ENCODE measurements at places on chromosomes 5 and 9.

GRCh38 chr5:178236679-178237078 is 4.1 kb upstream of the PHYKPL start:
- no peak for DNase-seq

- DNase-seq: no peak
Observed at GRCh38 chr5:43039471-43040286, 440 bp downstream of the ANXA2R start.

- DNase-seq: no peak
Observed at GRCh38 chr5:122473138-122473843, 161.3 kb downstream of the SNCAIP start.

- no peak for DNase-seq
Observed at GRCh38 chr9:114016629-114017423, 61.3 kb downstream of the AMBP start.

GRCh38 chr5:39513236-39513635 is 88.5 kb upstream of the DAB2 start:
- DNase-seq: no peak

DNA sequence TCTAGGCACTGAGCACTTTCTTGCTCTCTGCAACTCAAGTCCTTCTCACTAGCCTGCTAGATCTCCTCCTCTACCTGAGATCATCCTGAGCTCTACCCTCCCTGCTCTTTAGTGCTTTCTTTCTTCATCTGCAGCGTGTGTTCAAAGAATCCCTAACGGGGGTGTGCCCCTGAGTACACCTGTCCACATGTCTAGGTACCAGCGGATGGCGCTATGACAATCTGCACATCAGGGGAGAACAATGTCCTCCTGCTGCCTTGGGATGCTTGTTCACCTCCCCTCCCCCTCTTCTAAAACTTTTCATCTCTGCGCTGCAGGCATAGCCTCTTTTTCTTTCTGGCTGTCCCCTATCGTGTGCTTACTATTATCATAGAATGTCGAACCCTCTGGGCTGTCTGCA is 42.7 kb downstream of the PTPN3 start:
- DNase-seq: no peak

- DNase-seq: no peak
Observed at GRCh38 chr5:125205601-125206225, 459.3 kb upstream of the ZNF608 start.

- DNase-seq: no peak
Observed at GRCh38 chr9:136142859-136143214, 24.2 kb upstream of the TMEM250 start.

GRCh38 chr5:133520991-133521706 is 91.2 kb downstream of the FSTL4 start:
- DNase-seq: no peak

DNA sequence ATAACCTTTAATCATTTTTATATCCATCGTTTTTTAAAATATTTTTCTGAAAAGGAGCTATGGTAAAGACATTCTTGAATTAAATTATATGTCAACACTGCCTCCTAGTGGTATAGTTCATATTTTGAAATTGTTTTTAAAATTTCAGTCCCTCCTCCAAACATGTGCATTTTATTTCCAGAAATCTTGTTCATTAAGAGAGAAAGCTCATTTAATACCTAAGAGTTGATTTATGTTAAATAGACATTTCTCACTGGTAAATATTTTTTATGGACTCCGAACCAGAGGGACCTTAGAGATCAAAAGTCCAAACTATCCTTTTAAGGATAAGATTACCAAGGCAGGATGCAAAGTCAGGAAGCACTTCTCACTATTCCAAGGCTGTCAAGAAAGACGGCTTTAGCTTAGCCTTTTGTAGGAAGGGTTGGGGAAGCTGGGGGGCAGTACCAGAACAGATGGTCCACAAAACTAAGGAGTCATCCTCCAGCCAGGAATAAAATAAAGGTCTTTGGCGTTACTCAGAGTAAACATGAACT is 21.6 kb downstream of the BHMT start:
- DNase-seq: peak; percentile 31

GRCh38 chr9:105515811-105516413 is 42.0 kb upstream of the FKTN start:
- DNase-seq: no peak

GRCh38 chr9:120212853-120213200 is 367.1 kb downstream of the CDK5RAP2 start:
- no peak for DNase-seq

GRCh38 chr5:147169399-147169798 is 65.4 kb upstream of the STK32A start:
- DNase-seq: no peak

DNA sequence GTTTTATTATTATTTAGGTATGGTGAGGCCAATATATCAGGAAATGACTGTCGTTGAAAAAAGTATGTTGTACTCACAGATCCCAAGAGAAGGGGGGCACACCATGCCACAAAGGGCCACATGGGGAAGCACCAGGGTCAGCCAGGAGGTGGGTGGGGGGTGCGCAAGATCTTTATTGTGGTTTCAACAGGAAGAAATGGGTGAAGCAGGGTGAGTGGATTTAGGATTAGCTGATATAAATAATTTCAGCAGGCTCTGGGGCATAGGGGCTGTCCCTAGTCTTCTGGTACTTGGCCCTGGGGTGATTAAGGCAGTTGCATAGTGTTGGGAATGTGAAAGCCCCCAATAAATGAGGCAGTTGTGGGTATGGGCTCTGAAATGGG is 8.6 kb downstream of the PDCD1LG2 start:
- no peak for DNase-seq

GRCh38 chr5:178293815-178294214 is 61.2 kb upstream of the PHYKPL start:
- no peak for DNase-seq

DNA sequence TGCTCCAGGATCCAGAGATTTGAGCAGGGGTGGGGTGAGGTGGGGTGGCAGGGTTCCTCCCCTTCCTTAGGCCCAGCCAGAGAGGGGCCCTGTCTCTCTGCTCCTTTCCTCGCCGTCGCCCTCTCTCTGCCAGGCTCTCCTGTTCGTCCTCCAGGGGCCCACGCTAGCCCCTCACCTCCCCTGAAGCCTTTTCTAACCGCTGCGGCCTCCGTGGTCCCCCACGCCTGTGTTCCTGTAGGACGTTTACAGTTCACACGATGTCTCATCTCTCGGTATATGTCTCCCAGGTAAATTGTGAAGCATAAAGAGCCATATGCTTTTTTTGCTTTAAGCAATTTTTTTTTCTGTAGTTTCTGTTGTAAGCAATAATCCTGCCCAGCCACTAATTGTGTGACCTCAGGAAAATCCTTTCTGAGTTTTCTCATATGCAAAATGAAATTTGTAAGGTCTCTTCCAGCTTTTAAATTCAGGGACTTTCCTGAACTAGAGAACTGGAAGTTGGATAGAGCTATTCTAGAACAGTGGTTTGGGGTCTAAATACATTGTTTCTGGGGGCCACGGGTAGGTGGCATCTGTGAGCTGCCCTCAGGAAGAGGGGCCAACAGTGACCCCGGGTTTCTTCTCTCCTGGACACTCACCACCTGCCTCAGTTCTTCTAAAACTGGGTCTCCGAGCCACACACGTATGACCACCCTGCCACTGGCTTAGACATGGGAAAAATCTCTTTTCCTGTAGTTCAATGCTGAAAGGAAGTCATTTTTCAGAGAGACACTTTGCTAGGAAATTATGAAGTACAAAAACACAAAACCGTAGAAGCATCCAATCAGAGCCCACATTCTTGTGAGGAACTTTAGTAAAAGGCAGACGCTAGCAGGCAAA is 50.2 kb upstream of the ZNF366 start:
- DNase-seq: no peak

DNA sequence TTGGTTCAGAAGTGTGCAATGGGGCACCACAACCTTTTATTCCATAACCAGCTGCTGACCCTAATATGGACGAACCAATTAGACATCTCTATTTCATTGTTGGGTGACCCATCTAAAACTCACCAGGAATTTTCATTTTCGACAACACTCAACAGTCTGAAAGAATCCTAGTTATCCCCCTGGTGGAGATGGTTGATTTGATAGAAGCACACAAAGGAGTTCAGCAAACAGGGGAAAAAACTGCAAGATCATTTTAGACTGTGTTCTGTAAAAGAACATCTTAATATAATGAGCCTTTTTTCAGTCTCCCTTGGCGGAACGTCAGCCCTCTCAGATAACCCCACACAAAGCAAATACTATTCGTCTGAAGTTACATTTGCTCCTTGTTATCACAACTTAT is 367.4 kb downstream of the KIAA0825 start:
- no peak for DNase-seq

GRCh38 chr5:96582343-96582742 is 79.8 kb upstream of the CAST start:
- peak; percentile 46 for DNase-seq

DNA sequence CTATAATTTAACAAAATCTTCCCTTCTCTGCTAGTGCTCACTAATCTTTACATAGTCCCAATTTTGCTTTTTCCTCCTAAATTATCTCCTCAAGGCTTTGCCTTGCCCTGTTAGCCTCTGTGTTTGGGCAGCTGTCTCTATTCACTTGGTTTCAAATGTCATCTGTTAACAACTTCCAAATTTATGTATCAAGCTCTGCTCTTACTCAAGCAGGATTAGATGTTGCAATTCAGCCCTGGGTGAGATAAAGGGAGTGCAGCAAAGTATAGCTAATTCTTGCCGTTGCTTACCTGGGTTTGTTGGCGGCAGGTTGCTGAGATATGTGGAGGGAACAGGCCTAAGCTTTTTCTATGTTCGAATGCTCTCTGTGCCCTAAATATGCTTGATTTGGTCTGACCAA is 483.8 kb downstream of the DMAC1 start:
- DNase-seq: no peak

- no peak for DNase-seq
Observed at GRCh38 chr5:107542831-107543231, 127.9 kb downstream of the EFNA5 start.

DNA sequence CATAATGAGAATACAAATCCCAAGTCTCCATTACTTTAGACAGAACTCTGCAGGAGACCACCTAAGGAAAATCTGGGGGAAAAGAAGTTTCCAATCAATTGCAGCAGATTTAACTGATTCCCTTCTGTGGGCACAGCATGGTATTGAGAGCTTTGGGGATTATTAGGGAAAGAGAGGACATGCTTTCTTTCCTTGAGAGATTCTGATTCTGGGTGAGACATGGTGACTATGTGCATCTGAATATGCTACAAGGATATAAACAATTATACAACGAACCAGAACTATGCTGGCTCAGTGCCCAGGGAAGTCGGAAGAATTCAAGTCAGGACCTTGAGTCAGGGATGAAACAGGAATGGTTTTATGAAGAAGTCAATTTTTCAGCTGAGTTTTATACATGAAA is 183.7 kb downstream of the PDE4D start:
- no peak for DNase-seq

DNA sequence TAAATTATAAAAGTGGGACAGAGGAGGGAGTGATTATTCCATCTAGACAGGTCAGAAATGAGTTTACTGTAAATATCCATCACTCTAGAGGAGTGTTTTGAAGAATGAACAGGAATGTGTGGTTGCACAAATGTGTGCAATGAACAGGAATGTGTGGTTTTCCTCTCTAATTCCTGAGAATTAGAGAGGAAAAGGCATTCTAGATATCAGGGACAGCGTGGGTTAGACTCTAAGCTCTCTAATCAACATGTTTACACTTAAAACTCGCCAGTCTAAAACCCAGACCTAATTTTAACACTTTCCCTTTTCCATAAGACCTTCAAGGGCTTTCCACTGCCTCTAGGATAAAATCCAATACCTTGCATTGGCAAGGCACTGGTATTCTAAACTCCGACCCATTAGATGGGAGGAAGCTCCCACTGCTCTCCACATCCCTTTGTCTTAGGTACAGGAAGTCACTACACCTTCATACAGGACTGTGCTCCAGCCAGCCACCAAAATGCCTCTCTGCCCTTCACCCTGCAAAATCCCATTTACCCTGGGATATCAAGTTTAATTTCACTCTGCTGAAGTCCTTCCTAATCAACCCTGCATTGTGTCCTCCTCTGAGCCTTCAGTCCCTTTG is 67.9 kb downstream of the NFIB start:
- DNase-seq: no peak

DNA sequence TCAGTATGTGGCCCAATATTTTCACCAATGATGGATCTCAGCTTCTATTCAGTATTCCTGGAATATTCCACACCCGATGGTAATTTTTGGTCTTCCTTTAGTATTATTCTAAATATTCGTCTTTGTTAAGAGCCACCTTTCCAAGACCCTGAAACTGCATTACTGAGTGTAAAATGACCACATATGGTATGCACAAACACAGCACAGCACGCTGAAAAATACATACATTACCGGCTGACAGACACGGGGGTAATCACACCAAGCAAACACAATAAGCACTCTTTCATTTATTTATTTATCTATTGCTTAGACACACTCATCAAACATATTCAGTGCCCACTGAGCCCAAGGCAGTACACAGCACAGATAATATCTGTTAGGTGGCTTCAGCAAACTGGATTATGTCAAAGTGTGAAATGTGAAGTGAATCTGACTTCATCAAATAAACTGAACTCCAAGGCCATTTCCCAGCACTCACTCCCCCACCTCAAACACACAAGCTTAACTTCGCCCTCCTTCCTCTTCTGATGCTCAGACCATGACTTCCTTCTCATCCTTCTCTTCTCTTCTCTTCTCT is 1637.8 kb upstream of the C9orf72 start:
- DNase-seq: no peak

- DNase-seq: no peak
Observed at GRCh38 chr9:5593904-5594303, 35.0 kb upstream of the RIC1 start.

GRCh38 chr9:36162211-36162738 is 6.9 kb upstream of the CCIN start:
- DNase-seq: no peak

DNA sequence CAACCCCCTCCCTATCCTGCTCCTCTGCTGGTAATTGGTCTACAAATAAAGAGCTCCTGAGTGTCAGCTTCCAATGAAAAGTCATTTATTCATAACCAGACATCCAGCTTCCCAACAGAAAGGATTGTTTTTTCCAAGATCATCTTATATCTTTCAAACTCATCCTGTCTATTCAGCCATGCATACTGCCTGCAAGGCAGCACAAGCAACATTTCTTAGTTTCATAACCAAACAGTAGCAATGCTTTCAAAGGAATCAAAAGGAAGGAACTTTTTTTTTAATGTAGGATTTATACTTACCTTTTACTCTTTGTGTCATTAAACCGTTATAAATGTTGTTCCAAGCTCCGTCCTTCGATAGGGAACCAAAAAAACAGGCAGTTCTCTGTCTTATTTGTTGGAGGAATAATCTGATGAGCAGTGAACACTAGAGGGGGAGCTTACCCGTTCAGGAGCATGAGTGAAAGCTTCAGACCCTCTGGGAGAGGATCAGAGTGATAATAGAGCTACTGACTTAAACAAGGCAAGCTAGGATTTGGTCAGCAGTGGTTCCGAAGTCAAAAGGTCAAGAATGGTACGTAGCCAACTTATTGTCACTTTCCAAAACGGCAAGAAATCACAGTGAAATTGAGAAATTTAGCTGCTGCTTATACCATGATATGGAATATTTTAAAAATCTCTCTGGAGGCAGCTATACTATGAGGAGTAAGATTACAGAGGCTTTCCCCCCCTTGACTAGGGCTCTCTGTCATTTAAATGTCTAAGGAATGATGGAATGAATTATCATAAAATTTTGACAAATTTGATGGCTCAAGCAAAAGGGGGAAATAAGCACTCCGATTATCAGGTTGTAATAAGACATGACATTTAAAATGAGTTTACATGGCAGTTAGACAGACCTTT is 892.9 kb downstream of the NR2F1-AS1 start:
- peak; percentile 52 for DNase-seq
